ENCODE measurements at places on chromosomes 13 and 19.

DNA sequence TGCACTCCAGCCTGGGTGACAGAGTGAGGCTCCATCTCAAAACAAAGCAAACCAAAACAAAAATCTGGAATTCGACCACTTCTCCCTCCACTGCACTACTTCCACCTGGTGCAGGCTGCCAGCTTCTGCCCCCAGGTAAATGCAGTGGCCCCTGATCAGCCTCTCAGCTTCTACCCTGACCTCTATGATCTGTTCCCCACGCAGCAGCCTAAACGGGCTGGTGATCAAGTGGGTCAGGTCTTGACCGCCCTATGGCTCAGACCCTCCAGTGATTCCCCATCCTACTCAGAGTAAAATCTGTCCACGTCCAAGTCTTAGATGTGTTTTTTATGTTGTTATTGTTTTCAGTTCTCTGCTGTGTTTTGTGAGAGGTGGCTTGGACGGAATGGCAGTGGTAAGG lies 163.9 kb downstream of the KCTD15 start:
- no peak overlapping the region for H3K27ac ChIP-seq
- peaks cover 36% of the 10 kb centered on the region for H3K27me3 ChIP-seq
- H3K4me1 ChIP-seq, result no peaks in the 10 kb centered on the region
- no peak overlapping the region for H3K4me3 ChIP-seq
- H3K36me3 ChIP-seq, result no peaks in the 10 kb centered on the region

DNA sequence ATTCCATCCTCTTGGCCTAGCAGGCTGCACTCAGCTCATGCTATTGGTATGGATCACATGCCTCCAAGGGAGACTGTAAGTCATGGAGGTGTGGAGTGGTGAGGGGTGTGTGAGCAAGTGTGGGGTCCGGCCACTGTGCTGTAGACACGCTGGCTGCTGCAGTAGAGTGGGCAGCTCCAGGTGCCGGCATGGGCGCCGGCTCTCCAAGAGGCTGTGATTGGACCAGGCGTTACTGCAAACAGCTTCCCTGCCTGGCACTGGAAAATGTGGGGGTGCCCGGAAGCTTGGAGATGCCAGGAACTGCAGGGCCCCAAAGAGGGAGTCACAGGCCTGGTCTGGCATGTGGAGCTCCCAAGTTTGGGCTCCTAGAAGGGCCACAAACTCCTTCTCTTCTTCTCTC lies 245.7 kb downstream of the GPC6 start:
- no peaks in the 10 kb centered on the region for H3K27me3 ChIP-seq
- H3K4me1 ChIP-seq, result no peaks in the 10 kb centered on the region
- no peak for DNase-seq
- H3K36me3 ChIP-seq, result no peaks in the 10 kb centered on the region
- H3K4me3 ChIP-seq, result no peak overlapping the region

- H3K27me3 ChIP-seq, result no peaks in the 10 kb centered on the region
- peaks cover 23% of the 10 kb centered on the region for H3K4me1 ChIP-seq
- H3K27ac ChIP-seq, result peak overlapping the region; percentile 22
- DNase-seq, result no peak
These were observed 140.2 kb downstream of the TNFSF13B start for GRCh38 chr13:108409730-108410129.

- no peaks in the 10 kb centered on the region for H3K4me1 ChIP-seq
- H3K27me3 ChIP-seq, result peaks cover 60% of the 10 kb centered on the region
- no peak for DNase-seq
- no peak overlapping the region for H3K4me3 ChIP-seq
- H3K36me3 ChIP-seq, result peaks cover 5% of the 10 kb centered on the region
These were observed 71.0 kb downstream of the RNF17 start for GRCh38 chr13:24834902-24835510.

GRCh38 chr19:28968721-28969120 lies 244.2 kb downstream of the UQCRFS1 start:
- no peak overlapping the region for H3K27ac ChIP-seq
- peaks cover 2% of the 10 kb centered on the region for H3K4me1 ChIP-seq
- DNase-seq, result no peak
- H3K4me3 ChIP-seq, result no peak overlapping the region
- H3K27me3 ChIP-seq, result peaks cover 25% of the 10 kb centered on the region

- DNase-seq, result no peak
- no peaks in the 10 kb centered on the region for H3K27me3 ChIP-seq
- no peaks in the 10 kb centered on the region for H3K4me1 ChIP-seq
- H3K4me3 ChIP-seq, result no peak overlapping the region
- no peaks in the 10 kb centered on the region for H3K36me3 ChIP-seq
- H3K27ac ChIP-seq, result no peak overlapping the region
These were observed 50.6 kb upstream of the PCDH20 start for GRCh38 chr13:61466280-61466679.

- DNase-seq, result peak; percentile 29
- H3K27ac ChIP-seq, result no peak overlapping the region
- peak overlapping the region; percentile 61 for H3K4me3 ChIP-seq
- H3K36me3 ChIP-seq, result no peaks in the 10 kb centered on the region
- H3K4me1 ChIP-seq, result peaks cover 8% of the 10 kb centered on the region
- H3K27me3 ChIP-seq, result peaks cover 12% of the 10 kb centered on the region
These were observed 9.1 kb upstream of the DPP9 start for GRCh38 chr19:4732680-4733114.

DNA sequence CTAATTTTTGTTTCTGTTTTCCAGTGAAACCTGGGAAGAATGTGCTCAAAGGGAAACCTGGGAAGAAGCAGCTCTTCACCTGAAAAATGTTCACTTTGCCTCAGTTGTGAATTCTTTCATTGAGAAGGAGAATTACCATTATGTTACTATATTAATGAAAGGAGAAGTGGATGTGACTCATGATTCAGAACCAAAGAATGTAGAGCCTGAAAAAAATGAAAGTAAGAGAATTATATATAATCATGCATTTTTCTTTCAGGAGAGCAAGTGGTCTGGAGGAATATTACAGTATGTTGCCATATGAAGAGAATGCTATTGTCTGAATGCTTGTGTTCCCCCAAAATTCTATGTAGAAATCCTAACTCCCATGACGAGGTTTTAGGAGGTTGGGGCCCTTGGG lies 3.4 kb downstream of the NUDT15 start:
- H3K4me1 ChIP-seq, result peaks cover 28% of the 10 kb centered on the region
- no peak for DNase-seq
- no peak overlapping the region for H3K4me3 ChIP-seq
- H3K36me3 ChIP-seq, result peaks cover 4% of the 10 kb centered on the region
